Activated effector memory CD4-positive, alpha-beta T cell treated with Interleukin-2 at 50 U/mL for 16 hours (primary cell): ENCODE measurements at places on chromosomes 5 and 9.
A peak's percentile ranks its signal among the peaks of the same experiment; 100 is the strongest.

DNA sequence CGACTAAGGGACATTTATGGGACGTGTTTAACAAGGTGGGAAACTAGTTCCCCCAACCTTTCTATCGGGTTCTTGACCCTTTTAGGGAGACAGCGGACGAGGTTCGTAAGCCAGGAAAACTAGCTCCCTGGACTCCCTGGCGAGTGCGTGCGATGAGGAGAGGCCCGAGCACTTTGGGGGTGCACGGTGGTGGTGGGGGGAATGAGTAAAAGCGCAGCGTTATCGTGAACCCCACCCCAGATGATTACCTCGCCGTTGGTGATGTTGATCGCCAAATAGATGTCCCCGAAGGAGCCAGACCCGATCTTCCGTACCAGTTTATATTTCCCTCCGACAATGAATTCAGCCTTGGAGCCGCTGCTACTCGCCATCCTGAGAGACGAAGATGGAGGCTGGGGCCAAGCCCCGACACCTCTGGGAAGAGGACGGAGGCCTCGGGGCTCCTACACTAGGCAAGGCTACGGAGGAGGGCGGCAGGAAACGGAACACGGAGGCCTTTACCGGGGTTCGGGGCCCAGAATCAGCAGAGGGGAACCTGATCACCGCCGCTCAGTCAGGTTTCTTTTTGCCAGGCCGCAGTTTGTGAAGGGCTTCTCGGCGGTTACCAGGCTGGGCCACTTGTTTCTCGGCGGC lies 529 bp downstream of the CSNK1A1 start:
- DNase-seq = no peak

DNA sequence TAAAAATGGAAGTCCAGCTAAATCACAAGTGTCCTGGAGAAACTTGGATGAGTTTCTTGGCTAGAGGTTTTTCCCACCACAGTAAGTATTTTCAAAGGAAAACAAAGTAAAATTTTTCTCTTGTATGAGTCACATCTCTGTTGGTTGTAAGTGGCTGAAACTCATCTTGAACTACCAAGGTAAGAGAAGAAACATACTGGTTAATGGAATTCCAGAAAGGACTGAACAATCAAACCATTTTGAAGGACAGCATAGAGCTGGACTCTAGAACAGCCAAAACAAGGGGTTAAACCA lies 102.8 kb upstream of the CDKN2B start:
- no peak for DNase-seq

DNA sequence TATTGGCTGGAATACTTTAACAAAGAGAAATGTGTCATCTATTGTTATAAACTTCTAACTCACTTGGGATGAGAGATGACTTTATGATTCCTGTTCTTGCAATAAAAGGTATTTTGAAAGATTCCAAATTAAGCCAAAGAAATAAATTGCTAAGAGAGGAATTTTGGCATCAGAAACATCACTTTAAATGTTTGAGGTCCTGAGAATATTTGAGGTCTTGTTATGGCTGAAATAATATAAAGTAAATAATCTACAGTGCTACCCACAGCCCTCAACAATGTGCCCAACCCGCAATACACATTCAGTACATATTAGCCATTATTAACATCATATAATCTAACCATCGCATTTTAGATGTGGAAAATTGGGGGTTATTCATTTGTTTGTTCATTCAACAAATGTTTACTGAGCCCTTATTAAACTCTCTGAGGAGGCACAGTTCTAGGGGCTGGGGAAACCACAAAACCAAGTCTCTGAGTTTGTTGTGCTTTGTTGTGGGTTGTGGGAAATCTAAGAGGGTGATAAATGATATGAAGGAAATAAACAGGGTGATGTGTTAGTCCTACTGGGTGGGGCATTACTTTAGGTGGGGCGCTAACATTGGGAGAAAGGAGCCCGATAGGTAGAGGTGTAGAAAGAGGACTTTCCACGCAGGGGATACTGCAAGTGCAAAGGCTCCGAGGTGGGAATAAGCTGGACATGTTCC lies 135.2 kb upstream of the CLINT1 start:
- DNase-seq = peak; percentile 9

- DNase-seq = no peak
Observed at GRCh38 chr5:1359713-1360112, 14.8 kb upstream of the CLPTM1L start.

DNA sequence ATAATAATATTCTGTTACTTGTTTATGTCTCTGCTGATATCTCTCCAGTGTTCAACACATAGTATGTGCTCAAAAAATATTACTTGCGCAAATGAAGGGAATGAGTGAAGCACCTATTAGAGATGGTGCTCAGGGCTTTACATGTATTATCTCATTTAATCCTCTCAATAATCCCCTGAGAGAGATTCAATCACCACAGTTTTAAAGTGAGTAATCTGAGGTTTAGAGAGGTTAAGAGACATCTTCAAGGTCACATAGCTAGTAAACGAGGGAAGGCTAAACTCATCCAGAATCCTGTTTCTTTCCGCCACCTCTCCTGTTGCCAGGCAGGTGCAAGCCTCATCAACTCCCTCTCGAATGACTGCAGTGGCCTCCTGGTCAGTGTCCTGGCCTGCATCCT lies 82.0 kb downstream of the UGCG start:
- no peak for DNase-seq

DNA sequence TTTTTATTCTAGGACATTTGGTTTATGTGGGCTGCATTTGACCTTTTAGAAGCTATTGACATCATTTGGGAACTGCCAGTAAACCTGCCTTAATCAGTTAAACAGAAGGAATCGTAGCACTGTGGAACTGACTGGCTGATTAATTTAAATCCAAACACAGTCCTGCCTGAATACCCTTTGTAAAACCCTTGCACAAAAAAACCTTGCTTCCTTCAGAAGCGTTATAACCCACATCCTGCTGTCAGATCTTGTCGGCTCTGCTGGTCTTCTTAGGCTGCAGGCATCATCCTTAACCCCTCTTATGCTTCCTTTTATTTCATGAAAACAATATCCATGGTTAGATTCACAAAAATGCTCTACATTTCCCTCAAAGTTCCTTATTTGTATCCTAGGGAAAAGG lies 46.3 kb downstream of the PAM start:
- no peak for DNase-seq

- DNase-seq = no peak
Observed at GRCh38 chr5:83026516-83026915, 50.7 kb downstream of the TMEM167A start.

DNA sequence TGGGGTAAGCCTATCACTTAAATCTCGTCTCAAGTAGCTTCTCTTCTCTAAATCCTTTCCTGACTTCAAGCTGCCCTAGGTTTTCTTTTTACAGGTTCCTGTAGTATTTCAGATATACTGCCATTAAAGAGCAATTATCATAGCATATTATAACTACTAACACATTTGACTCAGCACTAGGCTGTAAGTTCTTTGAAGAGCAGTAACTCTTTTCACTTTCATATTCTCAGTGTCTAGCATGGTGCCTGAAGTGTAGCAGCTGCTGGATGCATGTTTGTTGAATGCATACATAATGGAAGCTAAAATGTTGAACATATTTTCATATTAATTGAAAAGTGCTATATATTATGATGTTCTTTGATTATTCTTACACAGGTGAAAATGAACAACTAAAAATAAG lies 22.5 kb downstream of the CCDC152 start:
- no peak for DNase-seq

- no peak for DNase-seq
Observed at GRCh38 chr5:1163366-1163765, 38.0 kb upstream of the SLC6A19 start.

DNA sequence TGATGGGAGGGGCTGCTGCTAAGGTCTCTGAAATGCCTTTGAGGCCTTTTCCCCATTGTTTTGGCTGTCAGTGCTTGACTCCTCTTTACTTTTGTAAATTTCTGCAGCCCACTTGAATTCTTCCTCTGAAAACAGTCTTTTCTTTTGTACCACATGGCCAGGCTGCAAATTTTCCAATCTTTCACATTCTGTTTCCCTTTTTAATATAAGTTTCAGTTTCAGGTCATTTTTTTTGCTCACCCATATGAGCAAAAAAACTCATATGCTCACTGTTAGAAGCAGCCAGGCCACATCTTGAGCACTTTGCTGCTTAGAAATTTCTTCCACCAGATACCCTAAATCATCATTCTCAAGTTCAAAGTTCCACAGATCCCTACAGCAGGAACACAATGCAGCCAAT lies 234.6 kb upstream of the ADRA1B start:
- DNase-seq = no peak

DNA sequence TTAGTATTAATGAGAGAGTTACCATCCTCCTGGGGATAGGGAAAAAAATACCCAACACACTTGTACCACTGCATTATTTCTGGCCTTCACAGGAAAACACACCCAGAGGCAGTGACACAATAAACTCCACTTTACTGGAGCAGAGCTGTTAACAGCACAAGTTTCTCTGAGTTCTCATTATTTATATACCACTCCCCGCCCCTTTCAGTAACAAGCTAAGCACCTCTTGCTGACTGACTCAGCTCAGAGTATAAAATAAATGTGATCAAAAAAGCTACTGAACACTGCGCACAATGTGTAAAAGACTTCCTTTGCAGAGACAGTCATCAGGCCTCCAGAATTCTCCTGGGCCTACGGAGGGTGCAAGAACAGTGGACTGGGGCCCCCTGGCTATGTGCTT lies 21.6 kb downstream of the KLF9 start:
- DNase-seq = no peak

- no peak for DNase-seq
Observed at GRCh38 chr9:70438341-70438928, 24.0 kb upstream of the KLF9 start.

GRCh38 chr5:113382731-113383130 lies 52.1 kb downstream of the TSSK1B start:
- DNase-seq = no peak

DNA sequence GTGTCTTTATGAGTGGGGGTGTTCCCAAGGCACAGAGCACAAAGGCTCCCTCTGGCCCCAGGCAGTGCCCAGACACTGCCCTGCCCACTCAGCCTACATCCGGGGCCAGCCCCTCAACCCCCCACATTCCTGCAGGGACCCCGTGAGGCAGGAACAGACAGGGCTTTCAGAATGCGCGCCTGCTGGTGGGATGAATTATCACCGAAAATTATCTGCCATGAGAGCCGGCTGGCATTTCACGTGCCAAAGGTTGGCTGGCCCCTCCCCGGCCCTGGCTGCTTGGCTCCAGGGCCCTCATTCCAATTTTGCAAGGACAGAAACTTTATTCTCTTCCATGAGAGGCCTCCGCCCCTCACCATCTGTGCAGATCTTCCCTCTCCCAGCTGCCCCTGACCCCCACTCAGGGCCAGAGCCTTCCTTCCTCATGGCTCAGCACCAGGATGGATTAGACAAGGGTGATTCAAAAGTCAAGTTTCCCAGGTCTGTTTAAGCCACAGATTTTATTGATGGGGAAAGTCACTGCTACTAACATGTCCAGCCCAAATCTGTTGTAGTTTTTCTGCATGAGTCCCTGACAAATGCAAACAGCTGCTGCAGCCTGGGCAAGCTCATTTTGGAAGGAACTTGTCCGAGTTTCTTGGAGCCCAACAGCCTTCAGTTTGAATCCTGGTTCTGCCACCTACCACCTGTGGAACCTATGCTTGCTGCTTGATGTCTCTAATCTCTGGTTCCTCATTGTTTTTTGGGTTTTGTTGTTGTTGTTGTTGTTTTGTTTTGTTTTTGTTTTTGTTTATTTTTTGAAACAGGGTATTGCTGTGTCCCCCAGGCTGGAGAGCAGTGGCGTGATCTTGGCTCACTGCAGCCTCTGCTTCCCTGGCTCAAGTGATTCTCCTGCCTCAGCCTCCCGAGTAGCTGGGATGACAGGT lies 32.3 kb upstream of the WDR38 start:
- DNase-seq = no peak

- no peak for DNase-seq
Observed at GRCh38 chr5:178090856-178091255, 22.5 kb upstream of the N4BP3 start.

- DNase-seq = no peak
Observed at GRCh38 chr5:73786043-73786831, 160.2 kb downstream of the ARHGEF28 start.

- no peak for DNase-seq
Observed at GRCh38 chr9:77453825-77454647, 194.1 kb downstream of the GNA14 start.

- DNase-seq = no peak
Observed at GRCh38 chr5:969408-969839, 39.2 kb upstream of the NKD2 start.

DNA sequence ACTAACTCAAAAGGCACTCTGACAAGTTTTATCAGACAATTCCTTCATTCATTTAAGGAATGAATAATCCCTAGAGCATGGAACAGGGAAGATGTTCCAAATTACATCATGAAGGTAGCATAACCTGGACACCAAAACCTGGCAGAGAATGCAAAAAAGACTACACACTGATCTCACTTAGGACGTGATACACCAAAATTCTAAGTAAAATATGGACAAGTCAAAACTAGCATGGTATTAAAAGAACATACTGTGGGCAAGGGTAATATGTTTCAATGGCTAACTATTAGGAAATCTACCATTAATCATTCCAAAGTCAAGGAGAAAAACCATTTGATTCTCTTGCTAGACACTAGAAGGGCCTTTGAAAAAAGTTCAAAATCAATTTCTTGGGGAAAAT lies 176.5 kb downstream of the HSPA4 start:
- DNase-seq = no peak

- DNase-seq = no peak
Observed at GRCh38 chr5:50576265-50576664, 90.2 kb upstream of the PARP8 start.

DNA sequence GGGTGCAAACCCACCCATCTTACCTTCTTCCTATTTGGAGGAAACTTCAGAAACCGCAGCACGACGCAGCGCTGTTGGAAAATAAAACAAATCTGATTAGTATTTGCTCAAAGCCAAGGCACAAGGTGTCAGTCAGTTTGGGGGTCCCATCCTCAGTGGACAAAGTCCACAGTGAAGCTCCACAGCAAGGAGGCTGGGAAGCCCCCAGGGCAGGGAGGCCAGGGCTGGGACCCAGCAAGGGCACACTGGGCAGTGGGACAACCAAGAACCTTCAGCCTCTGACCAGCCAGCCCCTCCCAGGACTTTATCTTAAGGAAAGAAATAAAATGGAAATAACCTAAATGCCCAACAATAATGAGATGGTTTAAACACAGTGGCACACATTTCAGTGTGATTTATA lies 11.3 kb downstream of the IPPK start:
- DNase-seq = no peak

GRCh38 chr9:89364666-89365531 lies 46.6 kb downstream of the SECISBP2 start:
- DNase-seq = no peak
